ENCODE measurements at places on chromosomes 1 and 21. TPM values are rescaled to one million over a fixed set of nuclear protein-coding genes. Genes with fewer than 3 reads are reported as not detected.

The DFFA gene
- total RNA-seq = 30.3 TPM

The FAM43B gene
- total RNA-seq = 2.5 TPM

GRCh38 chr21:39088031-39088370, 95.2 kb downstream of the PSMG1 start:
- no peaks in the 10 kb centered on the region for H3K36me3 ChIP-seq
- H3K27ac ChIP-seq = no peak overlapping the region
- peaks cover 46% of the 10 kb centered on the region for H3K4me1 ChIP-seq
- no peak overlapping the region for H3K4me3 ChIP-seq
- no peaks in the 10 kb centered on the region for H3K27me3 ChIP-seq

DNA sequence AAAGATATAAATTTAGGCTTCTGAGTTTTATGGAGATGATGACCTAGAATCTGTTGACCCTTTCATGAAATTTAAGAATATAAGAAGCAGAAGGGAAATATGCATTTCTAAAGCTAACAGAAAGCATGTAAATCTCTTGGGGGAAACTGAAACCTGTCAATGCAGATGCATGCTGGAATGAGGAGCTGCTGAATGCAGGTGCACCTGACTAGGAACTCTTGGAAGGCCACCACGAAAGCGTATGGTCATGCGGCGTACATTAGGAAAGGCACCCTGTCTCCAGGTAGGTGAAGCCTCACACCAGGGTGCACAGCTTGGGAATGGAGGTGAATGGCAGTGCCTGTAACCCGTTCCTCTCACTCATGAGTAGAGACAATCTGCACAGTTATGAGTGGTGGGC, 309.7 kb downstream of the SEC16B start:
- H3K36me3 ChIP-seq = no peaks in the 10 kb centered on the region
- no peaks in the 10 kb centered on the region for H3K4me1 ChIP-seq
- H3K27ac ChIP-seq = no peak overlapping the region
- DNase-seq = no peak

DNA sequence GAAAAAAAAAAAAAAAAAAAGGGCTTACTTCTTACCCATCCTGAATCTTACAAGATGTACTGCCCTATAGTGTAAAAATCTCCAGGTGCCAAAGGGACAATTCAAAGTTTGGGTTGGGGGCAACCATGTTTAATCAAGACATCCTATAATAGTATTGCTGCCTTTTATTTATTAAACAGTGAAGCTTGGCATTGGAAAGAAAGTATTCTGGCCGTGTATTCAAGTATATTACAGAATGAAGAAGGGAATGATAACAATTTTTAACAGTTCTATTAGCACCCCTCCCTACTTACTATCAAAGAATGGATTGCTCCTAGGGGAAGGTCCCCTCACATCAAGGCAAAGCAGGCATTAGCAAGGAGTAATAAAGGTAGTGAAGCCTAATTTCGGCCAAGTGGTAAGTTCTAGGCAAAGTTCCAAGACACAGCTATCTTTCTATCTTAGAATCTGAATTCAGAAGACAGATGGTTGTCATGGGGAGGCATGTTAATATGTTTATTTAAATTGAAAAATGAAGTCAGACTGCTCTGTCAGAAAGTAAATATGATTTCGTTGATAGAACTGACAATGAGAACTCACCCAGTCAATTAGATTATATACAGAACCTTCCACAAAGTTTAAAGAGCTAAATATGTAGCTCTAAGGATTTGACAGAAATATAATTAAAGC, 24.6 kb downstream of the ST7L start:
- no peak overlapping the region for H3K4me3 ChIP-seq
- no peaks in the 10 kb centered on the region for H3K4me1 ChIP-seq
- no peak overlapping the region for H3K27ac ChIP-seq
- no peak for DNase-seq
- H3K27me3 ChIP-seq = no peaks in the 10 kb centered on the region

DNA sequence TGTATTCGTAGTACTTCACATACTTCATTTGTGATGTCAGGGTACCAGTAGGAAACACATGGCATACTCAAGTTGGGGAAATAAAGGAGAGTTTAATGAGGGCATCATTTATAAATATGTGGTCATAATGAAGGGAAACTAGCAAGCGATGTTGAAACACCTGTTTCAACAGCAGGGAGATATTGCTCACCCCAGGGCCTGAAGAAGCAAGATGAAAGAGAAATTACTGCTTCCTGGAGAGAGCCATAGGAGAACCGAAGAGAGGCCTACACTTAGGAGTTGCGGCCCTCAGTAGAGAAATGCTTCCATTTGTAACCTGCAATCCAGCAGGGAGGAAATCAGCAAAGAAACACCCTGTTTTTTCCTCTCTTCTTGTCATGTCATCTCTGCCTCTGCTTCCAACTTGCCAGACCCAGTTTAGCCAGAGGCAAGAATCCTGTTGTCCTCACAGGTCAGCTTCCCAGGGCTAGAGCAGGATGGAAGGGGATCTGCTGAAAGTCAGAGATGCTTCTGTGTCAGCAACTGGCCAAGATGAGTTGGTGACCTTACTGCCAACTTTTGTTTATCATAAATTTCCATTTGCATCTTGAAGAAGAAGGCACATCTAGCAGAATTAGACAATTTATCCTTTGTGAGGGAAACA, 67.6 kb upstream of the TSPAN2 start:
- H3K36me3 ChIP-seq = no peaks in the 10 kb centered on the region
- no peak overlapping the region for H3K27ac ChIP-seq
- H3K27me3 ChIP-seq = no peaks in the 10 kb centered on the region
- DNase-seq = no peak

GRCh38 chr1:2985067-2985561, 36.2 kb upstream of the ACTRT2 start:
- no peak overlapping the region for H3K4me3 ChIP-seq
- H3K4me1 ChIP-seq = no peaks in the 10 kb centered on the region

GRCh38 chr1:228176024-228176395, 10.4 kb downstream of the IBA57 start:
- H3K36me3 ChIP-seq = peaks cover 10% of the 10 kb centered on the region
- no peak overlapping the region for H3K4me3 ChIP-seq
- H3K27me3 ChIP-seq = no peaks in the 10 kb centered on the region

DNA sequence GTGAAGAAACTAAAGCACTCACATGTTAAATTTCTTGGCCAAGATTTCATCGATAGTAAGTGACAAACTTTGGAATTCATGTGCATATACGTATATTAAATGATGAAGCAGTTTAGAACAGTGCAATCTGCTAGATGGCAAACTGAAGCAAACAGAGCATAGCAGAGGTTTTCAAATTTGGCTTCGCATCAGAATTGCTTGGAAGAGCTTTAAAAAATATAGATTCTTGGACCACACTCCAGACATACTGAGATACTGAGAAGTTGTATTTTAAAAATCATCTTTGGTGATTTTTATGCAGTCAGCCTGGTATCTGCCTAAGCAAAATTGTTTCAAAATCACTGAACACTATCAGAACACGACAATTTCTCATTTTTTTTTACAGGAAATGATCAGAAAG, 709.2 kb downstream of the PLA2G4A start:
- H3K4me1 ChIP-seq = no peaks in the 10 kb centered on the region
- H3K27me3 ChIP-seq = no peaks in the 10 kb centered on the region
- H3K4me3 ChIP-seq = no peak overlapping the region

GRCh38 chr1:229950020-229950419, 117.0 kb upstream of the GALNT2 start:
- DNase-seq = no peak
- no peaks in the 10 kb centered on the region for H3K36me3 ChIP-seq
- no peaks in the 10 kb centered on the region for H3K4me1 ChIP-seq
- no peak overlapping the region for H3K27ac ChIP-seq
- H3K4me3 ChIP-seq = no peak overlapping the region

GRCh38 chr1:30877205-30877912, 31.2 kb downstream of the SDC3 start:
- H3K36me3 ChIP-seq = peaks cover 13% of the 10 kb centered on the region
- peak; percentile 22 for DNase-seq
- H3K27ac ChIP-seq = no peak overlapping the region
- H3K4me3 ChIP-seq = no peak overlapping the region
- no peaks in the 10 kb centered on the region for H3K4me1 ChIP-seq

GRCh38 chr1:41474490-41475271, 9.8 kb downstream of the EDN2 start:
- no peaks in the 10 kb centered on the region for H3K36me3 ChIP-seq
- peak; percentile 96 for DNase-seq
- peak overlapping the region; percentile 85 for H3K27ac ChIP-seq
- H3K4me3 ChIP-seq = no peak overlapping the region
